ENCODE measurements at places on chromosomes 3 and 15.

DNA sequence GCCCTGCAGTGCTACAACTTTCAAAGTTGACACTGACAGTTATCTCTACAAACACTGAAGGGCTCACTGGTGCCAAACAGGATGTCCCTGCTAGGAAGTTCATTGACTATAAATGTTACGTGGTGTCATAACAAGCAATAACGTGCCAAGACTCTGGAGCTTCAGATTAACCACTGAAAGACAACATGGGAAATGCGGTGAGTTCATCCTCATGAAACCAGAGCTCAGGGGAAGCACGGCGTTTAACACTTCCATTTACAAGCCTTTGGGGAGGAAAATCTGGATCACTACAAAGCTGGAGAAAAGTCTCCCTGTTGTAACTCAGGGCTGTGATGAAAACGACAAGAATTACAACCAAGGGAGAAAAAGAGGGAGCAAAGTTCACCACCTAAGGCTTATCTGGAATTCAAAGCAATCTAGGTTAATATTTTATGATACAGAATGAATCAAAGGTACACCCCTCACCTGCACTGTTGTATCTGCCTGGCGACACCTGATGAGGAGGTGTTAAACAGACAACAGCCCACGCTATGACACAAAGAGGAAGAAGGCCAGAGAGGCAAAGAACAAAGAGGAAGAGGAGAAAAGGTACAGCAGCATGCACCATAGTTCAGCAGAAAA lies 27.0 kb downstream of the SHQ1 start:
- no peak for DNase-seq

DNA sequence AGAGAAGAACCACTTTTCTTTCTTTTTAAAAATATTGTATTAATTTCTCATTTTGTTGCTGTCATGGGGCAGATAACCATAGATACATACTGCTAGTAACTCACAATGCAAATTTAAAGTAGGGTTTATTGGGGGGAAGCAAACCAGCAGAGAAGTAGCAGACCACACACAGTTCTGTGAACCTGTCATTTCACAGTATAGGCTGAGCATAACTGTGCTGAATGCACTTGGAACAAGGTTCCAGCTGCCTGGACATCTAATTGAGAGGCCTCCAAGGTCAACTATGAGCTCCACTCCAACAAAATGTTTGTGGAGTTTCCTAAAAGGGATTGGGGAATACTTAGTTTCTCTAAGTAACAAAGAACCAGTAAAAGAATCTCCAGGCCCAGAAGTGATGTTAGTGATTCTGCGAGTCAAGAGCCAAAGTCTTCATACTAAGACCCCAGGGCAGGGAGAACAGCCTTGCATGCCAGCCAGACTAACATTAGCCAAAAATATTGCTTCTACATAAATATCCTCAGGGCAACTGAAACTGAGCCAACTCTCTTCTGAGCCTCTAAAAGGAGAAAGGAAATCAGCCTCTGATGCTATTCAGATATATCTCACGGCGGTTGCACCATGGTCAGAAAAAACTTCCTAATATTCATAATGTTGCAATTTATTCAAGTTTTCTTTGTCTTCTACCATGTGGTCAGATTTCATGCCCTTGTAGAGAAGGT lies 856.4 kb upstream of the ALCAM start:
- no peak for DNase-seq

- no peak for DNase-seq
Observed at GRCh38 chr3:47456984-47457383, 18.8 kb downstream of the SCAP start.

DNA sequence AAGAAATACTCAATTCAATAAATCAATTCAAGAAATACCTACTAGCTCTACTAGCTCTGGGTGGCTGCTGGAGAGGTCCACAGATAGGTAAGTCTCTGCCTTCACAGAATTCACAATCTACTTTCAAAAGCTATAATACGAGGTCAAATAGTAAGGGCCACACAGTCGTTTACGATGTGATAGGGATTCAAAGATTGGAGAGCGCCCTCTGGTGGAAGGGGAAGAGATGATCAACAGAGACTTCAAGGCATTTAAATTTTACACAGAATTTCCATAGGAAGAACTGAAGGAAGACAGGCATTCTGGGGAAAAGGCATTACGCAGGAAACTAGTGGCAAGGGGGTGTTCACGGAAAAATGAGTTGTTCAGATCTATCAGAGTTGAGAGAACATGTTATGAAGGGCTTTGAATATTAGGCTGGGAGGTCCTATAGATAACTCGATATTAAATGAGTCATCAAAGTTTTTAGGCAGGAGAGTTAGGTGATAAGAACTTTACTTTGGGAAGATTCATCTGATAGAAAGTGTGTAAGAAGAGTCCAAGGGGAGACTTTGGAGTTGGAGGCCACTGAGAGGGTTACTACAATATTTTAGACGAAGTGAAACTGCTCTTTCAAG lies 128.8 kb downstream of the FRMD5 start:
- no peak for DNase-seq

GRCh38 chr3:61808526-61808925 lies 247.2 kb downstream of the PTPRG start:
- no peak for DNase-seq

DNA sequence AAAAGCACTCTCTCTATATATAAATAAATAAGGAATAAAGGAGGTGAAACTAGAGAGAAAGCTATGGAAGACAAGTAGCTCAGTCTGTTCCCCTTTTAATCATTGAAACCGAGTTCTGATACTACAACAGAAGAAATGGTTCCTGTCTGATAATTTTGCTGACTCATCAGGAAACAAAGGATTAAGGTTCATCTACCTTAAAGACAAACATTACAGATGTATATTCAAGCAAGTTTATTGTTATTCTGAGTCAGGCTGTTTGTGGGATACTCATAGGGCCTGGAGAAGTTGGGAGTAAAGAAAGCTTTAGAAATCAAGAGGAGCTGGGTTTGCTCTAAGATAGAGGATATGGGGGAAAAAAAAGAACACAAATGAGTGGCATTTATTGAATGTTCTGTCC lies 566.0 kb downstream of the ROBO2 start:
- DNase-seq, result no peak

DNA sequence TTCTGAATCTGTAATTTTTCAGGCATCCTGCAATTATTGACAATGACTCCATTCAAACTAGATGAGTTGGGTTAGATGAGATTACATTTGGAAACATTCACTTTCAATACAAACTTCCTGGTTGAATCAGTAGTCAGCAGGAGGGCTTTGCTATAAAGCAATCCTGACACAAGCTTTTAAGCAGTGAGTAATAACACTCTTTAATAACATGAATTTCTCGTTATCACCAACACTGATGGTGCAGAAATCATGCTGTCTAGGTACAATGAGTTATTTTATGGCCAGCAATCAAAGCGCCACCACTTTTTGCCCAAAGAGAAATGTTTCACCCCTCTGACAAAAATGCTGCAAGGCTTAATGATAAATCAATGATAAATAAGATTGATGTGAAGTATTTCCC lies 474.8 kb upstream of the CNTN4 start:
- DNase-seq, result no peak

- DNase-seq, result peak; percentile 95
Observed at GRCh38 chr3:14371573-14372474, 30.6 kb upstream of the SLC6A6 start.

- DNase-seq, result peak; percentile 92
Observed at GRCh38 chr15:62391641-62392262, 226.7 kb upstream of the C2CD4B start.

GRCh38 chr3:51974963-51975851 lies at the start of gene ABHD14A:
Gene ABHD14A, plus strand, starts transcription at chr3:51975064. Its CDS starts 72 bp downstream, at chr3:51975136.
- peak; percentile 84 for DNase-seq

GRCh38 chr15:56886363-56886931 lies 32.0 kb upstream of the TCF12 start:
- no peak for DNase-seq

- no peak for DNase-seq
Observed at GRCh38 chr3:104032283-104032682, 1334.4 kb upstream of the ALCAM start.

DNA sequence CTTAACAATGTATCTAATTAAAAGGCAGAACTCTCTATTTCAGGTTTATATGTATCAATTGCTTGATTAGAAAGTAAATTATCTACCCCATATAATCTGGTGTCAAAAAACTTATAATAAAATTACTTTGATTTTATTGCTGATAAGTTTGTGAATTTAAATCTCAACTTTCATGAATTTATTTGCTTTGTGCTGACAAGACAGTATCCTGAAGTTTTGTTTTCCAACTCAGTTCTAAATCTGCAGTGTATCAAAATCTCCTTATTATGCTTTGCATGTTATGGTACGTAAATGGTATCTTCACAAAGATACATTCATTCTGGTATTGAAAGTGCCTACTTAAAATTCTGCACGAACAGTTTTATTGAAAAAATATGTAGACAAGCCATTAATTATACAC lies 78.5 kb upstream of the ZNF717 start:
- DNase-seq, result no peak

- peak; percentile 63 for DNase-seq
Observed at GRCh38 chr3:136114421-136114820, 81.7 kb downstream of the MSL2 start.

- DNase-seq, result no peak
Observed at GRCh38 chr3:173429076-173429475, 31.5 kb downstream of the NLGN1 start.

DNA sequence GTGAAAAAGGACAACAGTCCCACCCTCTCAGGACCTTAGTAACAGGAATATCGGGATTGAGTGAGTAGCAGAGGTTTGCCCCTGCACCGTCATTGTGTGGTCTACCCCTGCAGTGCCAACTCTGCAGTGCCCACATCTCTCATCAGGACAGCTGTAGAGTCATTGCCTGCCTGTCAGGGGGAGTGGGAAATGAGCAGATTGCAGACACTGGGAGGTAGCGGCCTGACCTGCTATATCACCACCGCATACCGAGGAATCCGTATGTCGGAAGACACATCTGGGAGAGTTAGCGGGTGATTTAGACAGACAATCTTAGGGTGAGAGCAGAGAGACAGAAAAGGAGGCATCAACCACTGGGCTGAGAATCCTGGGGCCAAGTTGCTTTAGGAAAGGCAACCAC lies 218.1 kb downstream of the EPHB1 start:
- DNase-seq, result no peak

DNA sequence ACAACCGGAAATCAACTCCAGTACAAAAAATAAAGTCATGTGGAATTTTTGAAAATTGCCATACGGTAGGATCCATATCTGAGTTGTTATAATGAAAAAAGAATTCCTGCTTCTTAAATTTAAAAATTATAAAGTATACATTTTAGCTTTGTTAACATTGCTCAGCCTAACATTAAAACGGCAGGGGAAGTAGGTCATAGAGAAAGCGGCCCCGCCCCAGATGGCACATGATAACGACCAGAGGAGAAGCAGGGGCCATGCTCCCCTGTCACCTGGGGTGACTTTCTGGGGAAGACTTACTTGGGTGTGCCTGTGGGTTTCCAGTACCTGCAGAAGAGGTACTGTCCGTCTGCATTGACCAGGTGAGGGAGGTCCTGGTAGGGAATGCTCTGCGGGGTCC lies 921 bp downstream of the MGLL start:
- DNase-seq, result peak; percentile 69

DNA sequence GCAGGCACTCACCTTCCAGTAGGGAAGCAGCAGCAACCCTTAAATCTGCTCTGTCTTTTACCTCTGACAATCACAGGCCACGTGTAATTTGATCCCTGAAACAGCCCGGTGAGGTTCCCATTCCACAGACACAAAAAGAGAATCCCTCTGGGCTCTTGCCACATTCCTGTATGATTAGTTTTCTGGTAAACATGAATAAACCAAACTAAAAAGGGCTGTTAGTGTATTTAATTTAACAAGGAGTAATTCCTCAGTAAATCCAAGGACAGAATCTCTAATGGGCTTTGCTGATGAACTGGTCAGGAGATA lies 186.9 kb downstream of the FAM43A start:
- DNase-seq, result no peak

- DNase-seq, result no peak
Observed at GRCh38 chr3:76349715-76350480, 564.5 kb upstream of the ZNF717 start.

- DNase-seq, result no peak
Observed at GRCh38 chr3:189410522-189410921, 220.7 kb upstream of the TP63 start.

DNA sequence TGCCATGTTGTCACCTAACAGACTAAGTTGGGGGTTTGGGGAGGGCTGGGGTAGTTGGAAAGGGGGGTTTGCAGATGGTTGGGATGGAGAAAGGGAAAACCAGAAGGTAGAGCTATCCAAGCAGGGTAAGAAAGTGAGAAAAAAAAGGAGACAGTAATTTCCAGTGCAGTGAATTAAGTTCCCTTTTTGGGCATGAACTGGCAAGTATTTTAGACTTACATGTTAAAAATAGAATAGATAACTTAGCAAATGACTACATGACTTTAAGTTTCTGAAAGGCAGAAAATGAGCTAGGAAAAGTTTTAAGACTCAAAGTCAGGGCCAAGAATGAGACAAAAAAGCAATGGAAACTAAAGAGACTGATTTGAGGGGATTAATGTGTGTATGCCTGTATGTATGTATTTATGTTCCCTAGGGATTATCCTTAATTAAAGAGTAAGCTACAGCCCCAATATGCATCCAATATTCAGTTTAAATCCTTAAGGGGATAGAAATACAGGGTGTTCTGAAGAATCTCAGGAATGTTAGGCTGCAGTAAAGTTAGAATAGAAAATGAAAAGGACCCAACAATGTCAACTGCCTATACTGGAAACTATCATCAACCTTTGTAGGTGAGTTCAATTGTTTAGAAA lies 285.2 kb upstream of the MME start:
- DNase-seq, result no peak

DNA sequence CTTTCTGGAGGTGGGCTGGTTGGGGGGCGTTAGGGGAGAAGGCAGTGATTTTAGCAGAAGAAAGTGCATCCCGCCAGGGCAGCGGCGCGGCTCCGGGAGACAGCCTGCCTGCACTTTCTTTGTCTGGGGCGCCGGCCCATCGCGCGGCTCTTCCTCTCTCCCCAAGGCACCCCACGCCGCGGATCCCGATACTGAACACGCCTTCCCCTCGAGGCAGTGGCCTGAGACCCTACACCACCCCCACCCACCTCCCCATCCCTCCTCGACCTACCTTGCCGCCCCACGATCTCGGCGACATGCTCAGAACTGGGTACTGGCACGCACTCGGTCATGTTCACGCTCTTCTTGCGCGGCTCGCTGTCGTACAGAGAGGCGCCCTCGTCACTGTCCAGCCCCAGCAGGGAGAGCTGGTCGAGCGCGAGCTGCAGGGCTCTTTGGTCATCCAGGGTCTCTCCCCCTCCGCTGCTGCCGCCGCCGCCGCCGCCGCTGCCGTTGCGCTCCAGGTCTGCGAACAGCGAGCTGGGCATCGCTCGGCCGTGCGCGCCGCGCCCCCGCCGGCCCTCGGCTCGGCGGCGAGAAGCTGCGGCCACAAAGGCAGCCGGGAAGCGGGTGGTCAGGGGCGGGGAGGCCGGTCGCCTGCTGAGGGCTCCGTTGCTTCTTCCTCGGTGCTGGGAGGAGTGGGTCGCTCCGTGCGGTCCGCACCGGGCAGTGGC lies 483 bp downstream of the MEX3B start:
- DNase-seq, result no peak

All from upper lobe of left lung (tissue), 6 donors.